ENCODE measurements at places on chromosomes 2 and 18.

DNA sequence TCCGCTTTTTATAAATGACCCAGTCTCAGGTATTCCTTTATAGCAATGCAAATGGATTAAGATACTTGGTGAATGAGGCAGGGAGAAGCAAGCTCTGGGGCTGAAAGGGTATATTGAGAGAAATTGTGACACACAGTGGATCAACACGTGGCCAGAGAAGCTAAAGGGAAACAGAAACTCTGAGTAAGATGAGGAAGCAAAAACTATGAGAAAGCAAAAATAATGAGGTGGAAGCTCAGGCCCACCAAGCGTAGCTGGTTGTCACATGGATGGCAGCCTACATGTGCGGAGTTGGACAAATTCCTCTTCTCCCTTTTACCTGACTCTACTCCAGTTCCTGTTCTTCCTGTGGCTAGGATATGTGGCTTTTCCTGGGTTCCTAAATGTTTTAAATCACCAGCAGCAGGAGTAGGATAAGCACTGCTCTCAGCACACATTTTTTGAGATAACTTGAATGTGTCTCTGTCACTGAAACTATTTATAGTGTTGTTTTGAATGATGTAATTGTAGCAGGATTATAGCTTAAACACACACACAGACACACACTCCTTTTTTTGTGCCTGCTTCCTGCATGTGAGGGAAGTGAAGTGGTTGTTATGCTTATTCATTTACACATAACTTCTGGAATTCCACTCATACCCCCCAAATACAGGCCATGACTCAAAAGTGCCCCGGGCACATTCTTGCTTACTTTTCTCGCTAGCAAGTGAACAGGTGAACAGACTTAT, 30.1 kb upstream of the EPC2 start:
- no peak for DNase-seq

DNA sequence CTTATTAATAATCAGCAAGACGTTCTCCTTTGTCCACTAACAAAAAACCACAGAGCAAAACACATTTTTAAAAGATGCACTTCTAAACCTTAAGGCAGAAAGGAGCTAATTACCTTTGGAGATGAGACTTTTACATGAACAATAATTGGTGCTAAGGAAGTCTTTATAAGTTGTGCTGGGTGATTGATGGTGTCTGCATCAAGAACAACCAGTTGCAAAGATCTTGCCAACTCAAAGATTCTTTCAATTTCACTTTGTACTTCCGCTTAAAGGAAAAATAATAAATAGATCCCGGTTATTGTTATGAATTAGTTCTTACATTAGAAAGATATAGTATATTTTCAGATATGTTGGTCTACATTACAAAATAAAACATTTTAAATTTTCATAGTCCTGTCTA, 26.9 kb upstream of the ARL5A start:
- no peak for DNase-seq

DNA sequence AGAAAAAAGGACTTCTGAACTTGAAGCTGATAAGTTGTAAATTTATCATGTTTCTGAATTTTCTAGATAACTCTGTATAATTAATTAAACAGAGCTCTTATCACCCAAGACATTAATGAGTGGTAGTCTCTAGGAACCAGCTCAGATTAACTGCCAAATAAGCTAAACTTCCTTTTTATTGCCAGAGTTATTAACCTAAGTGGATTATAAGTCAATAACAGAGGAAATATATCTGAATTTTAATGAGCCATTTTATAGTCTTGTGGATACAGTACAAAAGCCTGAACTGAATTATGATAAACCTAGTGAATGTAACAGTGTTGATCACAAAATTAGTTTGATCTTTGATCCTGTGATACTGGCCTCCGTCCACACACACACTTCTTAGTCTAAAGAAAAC, 111.5 kb downstream of the COMMD1 start:
- no peak for DNase-seq

GRCh38 chr2:39778775-39779340, at the start of gene THUMPD2:
Gene THUMPD2, minus strand, starts transcription at chr2:39779258. Its CDS starts 19 bp downstream, at chr2:39779239.
- peak; percentile 10 for DNase-seq

DNA sequence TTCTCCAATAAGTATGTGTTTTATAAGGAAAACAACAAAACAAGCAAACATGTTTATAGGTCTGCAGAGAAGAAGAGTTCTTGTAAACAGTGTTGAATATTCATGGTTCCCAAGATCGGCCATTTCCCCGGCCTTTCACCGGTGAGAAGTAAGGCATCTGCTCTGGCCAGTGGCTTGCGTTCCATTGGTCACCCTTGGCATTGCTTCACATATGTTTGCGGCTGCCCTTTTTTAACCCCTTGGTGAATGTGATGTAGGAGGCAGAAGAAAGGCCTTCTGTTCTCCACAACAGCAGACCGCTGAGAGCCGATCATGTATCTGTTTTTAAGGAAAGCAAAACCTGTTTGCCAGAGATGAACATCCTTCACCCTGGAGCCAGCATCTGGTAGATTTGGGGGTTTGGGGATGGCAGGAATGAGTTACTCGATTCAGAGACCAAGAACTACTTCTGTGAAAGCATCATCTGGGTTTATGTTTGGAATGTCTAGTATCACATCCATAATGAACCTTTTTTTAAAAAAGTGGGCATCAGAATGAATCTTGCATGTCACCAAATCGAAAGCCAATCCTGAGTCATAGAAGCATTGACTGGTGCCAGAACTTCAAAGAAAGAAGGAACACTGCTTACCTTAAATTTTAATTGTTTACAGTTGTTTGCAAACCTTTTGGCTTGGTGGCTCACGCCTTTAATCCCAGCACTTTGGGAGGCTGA, 112.3 kb downstream of the AGAP1 start:
- DNase-seq = no peak
